ENCODE measurements at places on chromosomes 13 and 19.
A peak's percentile ranks its signal among the peaks of the same experiment; 100 is the strongest.

GRCh38 chr19:13788991-13789390 is 6.3 kb upstream of the ZSWIM4 start:
- DNase-seq: peak; percentile 46

DNA sequence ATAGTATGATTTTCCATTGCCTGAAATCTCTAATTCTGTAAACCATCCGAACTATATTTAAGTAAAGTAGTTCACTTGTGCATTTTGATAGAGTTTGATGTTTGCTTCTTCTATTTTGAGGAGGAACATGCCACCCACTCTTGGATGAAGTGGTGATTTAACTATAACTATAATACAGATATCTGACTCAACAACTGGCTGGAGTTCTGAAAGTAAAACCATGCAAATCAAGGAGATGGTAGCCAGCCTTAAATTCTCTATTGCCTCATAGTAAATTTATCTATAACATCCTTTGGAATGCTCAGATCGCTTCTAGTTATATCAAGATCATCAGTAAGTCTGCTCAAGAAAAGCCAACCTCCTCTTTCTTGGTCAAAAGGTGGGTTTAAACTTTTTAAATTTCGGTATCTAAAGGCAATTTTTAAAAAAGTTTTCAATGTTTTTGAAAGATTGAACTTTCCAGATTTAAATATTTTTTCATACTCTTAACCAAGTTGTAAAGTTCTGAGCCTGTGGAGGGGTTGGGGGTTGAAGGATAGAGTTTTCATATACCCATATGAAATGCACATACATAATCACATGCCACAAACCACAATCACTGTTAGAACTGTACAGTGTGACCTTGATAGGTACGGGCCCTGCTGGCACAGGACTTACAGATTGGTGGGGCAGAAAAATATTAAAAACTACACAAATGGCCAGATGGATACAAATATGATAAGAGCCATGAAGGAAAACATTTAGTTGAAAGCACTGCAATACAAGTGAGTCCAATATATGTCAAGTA is 90.5 kb upstream of the RFC3 start:
- no peak for DNase-seq

DNA sequence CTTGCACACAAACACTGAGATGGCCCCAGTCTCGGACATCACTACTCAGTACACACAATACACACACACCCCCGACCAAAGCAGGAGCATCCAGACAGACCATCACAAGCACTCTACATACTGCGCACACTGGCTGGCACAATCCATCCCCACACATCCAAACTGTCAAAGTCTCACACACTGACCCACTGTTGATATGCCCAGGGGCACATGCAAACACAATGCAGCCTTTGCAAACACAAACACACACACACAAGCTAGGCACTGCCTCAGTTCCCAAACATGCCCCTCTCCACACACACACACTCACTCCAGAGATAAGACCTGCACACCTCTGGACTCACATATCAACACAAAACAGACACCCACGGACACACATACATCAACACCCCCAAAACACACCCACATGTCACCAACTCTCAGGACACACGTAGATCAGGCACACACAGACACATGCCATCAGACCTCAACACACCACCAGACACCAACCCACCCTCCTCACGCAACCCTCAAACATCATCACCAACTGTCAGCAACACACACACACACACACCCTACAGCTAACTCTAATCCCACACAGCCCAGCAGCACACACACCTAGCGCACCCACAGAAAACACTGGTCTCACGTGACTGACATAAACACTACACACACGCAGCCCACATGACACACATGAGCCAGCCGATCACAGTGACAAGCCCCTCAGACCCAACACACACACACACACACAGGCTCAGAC is 1.9 kb downstream of the BBC3 start:
- DNase-seq: no peak

DNA sequence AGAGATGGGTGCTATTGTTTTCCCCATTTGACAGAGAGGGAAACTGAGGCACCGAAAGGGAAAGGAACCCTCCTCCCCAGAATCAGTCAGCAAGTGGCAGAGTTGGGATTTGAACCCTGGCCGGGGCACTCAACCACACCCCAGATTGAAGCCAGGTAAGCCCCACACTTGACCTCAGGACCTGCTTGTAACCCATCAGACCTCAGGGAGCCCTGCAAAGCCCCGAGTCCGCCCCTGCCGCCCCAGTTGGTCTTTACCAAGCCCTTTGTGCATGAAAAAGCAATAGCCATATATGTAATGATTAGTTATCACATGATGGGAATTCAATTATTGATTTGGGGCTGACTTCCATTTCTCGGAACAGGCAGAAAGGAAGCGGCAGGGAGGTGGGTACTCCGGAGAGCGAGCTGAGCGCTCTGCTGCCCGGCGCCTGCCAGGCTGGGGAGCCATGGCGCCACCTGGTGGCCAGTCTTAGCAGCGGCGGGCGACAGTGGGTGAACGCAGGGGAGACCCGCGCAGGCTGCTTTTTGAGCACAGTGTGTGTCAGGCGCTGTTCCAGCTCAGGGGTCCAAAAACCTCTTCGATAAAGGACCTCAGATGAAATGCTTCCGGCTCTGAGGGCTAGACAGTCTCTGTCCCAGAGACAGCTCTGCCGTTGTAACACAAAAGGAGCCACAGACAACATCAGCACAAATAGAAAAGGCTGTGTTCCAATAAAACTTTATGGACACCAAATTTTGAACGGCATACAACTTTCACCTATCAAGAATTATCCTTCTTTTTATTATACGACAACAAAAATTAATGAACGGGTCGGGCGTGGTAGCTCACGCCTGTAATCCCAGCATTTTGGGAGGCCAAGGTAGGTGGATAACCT is 82.9 kb upstream of the CACNA1A start:
- peak; percentile 74 for DNase-seq

DNA sequence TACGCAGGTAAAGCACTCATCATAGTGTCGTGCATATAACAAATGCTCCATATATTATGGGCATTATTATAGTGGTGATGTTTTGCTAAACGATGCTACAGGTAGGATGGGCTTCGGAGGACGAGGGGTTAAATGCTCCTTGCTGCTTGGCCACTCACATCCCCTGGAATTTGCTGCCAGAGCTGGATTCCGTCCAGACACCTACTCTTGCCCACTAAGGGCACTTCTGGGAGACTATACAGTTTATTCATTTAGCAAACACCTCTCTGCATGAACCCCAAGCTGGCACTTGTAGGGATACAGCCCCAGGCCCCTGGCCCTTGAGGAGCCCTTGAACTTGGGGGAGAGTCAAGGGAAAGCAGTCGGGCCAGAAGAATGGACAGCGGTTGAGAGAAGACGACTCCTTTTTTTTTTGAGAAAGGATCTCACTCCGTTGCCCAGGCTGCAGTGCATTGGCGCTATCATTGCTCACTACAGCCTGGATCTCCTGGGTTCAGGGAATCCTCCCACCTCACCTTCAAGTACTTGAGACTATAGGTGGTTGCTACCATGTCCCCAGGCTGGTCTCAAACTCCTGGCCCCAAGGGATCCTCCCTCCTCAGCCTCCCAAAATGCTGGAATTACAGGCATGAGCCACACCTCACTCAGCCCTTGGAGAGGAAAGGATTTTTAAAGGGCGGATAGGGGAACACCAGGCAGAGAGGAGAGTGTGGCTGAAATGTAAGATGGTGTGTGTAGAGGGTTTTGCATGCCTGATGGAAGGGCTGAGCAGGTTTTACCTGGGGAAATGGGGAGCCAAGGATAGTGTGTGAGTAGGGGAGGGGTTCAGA is 1.1 kb upstream of the MRPL34 start:
- no peak for DNase-seq

Measured in central memory CD8-positive, alpha-beta T cell (primary cell).